Activated CD4-positive, CD25-positive, alpha-beta regulatory T cell treated with anti-CD3 and anti-CD28 coated beads, Interleukin-2, amount 50 U/mL, for 72 hours (primary cell): ENCODE measurements at places on chromosomes 11 and 22.

- peak; percentile 57 for DNase-seq
Measured at GRCh38 chr11:117818041-117818873, 6.3 kb downstream of the FXYD2 start.

DNA sequence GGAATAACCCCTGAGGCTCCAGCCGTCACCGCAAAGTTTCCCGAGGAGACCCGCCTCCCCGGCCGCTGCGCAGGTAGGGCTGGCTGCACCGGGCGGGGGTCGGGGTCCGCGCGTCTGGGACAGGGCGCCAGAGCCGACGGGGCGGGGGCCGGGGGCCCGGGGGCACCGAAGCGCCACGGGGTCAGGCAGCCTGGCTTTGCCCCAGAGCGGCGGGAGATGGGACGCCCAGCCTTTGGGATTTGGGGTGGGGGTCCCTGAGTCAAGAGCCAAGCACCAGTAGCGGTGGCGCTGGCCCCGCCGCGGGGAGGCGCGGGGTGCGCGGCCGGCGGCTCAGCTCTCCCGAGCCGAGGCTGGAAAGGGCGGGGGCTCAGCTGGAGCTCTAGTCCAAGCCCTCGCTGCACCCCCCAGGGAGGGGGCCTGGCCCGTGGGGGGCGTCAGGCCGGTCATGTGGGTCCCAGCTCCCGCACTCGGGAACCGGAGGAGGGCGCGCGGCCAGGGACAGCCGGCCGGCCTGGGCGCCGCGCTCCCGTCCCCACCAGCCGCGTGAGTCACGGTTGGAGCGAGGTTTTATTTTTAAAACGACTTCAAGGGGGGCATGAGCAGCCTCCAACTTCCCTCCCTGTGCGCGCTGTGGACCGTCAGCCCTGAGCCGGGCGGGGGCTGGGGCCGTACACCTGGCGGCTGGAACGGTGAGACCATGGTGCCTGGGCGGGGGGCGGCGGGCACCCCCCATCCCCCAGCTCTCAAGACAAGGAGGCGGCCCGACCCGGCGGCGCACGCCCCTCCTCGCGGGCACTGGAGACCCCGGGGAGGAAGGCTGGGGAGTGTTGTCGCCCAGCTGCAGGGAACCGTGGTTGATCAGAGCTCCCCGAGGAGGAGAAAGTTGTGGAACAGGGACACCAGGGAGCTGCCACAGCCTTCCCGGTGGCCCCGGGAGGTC lies 626 bp downstream of the FLRT1 start:
- DNase-seq, result no peak

- no peak for DNase-seq
Measured at GRCh38 chr22:32536352-32536751, 61.7 kb downstream of the FBXO7 start.

DNA sequence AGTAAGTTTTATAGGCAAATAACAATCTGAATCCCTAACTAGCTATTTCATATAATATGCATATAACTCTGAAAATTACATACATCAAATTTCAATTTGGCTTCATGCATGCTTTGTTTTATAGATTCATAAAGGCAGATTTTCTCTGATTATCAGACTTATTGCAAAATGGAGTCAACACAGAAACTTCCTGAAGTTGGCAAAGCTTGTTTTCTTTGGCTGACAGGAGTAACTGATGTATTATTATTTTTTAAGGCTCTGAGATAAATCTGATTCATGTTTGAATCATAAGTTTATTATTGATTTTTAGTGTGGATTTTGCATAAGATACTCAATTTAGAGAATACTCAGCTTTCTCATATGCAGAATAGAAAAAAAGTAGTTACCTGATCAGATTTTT lies 356.3 kb upstream of the CCDC90B start:
- DNase-seq, result no peak

DNA sequence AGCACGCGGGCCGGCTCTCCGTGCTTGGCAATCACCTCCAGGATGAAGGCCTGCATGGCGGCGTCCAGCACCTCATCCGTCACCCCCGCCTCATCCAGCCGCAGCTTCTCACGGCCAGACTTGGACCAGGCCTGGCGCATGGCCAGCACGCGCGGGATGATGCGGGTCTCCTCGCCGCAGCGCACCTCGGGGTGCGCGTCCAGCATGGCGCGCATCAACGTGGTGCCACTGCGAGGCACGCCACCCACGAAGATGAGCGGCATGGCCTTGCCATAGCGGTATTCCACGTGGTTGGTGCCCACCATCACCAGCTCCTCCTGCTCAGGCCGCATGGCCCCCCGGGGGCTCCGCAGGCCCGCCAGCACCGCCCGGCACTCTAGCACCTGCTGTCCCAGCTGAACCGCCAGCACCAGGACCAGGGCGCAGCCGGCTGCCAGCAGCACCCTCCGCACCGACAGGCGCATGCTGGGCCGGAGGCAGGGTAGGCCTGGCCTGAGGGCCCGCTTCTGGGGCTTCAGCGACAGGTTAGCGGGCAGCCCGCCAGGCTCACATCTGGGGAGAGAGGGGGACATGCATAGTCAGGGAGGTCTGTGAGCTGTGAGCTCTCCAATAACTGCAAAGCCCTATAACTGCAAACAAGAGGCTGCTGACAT lies 29.0 kb upstream of the TFIP11 start:
- no peak for DNase-seq

DNA sequence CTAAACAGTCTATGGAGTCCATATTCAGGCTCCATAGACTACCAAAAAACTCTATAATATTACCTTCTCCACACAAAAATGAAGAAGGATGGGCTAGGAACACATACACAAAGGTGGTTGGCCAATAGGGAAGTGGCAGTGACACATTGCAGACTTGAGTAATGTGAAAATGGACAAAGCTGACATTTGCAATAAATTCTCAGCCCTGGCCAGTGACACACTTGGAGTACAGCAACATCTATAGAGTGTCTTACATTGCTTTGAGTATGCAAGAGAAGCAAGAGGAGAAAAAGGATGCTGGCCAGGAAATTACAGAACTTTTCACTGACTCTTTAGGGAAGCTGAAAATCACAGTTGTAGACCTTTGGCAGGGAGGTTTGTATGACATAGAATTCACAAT lies 7.3 kb upstream of the OR52W1 start:
- no peak for DNase-seq

DNA sequence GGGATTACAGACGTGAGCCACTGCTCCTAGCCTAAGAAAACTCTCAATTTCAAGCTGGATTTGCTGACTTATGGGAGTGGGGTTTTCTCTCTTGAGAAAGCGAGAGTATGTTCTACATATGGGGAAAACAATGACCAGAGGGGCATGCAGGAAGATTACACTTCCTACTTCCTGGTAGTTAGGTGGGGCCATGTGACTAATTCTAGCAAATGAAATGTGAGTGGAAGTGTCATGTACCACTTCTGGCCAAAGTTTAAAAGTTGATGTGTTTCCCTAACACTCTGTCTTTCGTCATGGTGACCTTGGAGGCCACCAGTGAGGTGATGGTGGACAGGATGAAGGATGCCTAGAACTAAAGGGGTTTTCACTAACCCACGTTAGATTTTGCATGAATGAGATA lies 50.5 kb downstream of the PARVG start:
- DNase-seq, result no peak

- DNase-seq, result no peak
Measured at GRCh38 chr11:132901638-132902471, 630.4 kb downstream of the OPCML start.

DNA sequence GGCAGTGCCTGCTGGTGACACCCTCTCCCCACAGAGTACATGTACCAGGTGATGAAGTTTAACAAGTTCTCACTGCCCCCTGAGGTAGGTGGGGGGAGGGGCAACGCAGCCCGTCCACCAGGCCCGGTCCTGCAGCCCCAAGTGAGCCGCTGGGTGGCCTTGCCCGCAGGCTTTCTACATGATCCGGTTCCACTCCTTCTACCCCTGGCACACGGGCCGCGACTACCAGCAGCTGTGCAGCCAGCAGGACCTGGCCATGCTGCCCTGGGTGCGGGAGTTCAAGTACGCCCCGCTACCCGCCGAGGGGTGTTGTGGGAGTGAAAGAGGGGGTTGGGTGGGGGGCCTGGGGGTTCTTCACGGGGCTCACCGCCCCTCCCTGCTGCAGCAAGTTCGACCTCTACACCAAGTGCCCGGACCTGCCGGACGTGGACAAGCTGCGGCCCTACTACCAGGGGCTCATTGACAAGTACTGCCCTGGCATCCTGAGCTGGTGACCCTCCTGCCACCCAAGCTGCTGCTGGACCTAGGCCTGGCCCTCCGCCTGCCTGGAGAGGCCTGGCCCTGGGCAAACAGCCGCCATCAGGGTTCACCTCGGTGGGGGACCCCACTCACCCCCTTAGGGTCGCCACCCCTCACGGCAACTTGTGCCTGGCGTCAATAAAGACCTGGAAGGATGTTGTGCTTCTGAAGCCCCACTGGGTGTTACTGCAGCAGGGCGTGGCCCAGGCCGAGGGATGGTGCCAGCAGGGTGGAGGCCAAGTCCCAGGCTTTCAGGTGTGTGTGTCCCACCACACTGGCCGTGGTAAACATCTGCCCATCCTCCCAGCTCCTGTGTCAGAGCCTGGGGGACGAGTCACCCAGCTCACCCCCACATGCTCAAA lies 2.9 kb downstream of the MIOX start:
- DNase-seq, result no peak

DNA sequence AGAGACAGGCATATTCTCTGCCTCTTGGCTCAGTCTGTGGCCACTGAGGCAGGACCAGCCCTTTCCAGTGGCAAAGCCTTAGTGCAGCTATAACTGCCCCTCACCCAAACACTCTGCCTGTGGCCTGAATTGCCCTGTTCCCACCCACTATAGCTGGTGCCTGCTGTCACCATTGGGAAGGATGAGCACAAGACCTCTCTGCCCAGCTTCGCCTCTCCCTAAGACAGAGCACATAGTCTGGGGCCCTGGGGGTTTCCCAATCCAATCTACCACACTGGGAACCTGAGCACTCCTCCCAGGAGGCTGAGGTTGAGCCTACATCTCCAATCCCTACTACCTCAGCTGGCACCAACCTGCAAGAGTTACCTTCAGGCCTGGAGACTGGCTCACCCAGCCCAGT lies 670.4 kb downstream of the JRKL start:
- no peak for DNase-seq

DNA sequence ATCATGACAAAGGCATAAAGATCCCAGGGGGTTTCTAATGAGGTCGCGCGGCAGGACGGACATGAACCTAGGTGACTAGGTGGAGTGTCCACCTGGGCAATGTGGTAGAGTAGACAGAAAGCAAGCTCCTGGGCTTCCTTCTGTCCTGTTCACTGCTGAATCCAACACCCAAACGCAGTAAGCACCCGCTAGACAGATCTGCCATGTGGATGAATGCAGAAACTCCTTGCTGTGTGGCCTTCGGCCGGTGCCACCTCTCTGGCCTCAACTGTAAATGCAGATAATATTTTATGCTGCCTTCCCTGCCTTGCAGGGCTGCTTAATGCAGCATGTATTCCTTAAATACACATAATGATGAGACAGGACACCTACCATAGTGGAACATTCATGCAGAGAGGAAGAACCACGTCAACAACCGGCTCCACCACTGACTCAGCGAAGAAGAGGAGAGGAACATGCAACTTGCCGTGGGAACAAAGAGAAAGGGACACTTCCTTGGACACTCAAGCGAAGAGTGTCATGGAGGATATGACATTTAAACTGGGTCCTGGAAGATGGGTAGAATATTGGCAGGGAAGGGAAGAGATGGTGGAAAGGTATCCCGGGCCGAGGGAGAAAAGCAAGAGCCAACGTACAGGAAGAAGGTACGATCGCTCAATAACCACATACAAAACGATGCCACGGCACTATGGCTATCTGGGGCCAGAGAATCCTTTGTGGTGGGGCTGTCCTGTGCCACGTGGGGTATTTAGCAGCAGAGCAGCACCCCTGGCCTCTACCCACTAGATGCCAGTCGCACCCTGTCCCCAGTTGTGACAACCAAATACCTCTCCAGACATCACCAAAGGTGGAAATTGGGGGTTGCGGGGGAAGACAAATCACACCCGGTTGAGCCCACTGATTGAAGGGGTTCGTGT lies 30.8 kb downstream of the MYH9 start:
- no peak for DNase-seq

- no peak for DNase-seq
Measured at GRCh38 chr22:29269230-29269604, 1.1 kb downstream of the EWSR1 start.

GRCh38 chr11:128473636-128474035 lies 113.7 kb downstream of the ETS1 start:
- DNase-seq, result no peak

DNA sequence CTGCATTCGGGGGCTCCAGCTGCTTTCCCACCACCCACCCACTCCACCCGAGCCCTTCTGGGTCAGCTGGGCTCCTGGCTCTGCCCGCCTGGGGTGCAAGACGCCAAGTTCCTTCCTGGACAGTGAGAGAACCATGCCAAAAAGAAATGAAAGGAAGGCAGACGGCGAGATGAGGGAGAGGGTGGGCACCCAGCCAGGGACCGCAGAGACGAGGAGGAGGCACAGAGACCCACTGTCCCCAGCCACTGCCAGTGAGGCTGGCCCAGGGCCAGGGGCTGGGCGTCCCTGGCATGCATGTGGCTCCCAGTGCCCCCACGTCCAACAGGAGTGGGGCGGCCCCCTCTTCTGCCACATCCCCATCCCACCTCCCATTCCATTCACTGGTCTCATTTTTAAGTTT lies 10.8 kb upstream of the CD81 start:
- no peak for DNase-seq

DNA sequence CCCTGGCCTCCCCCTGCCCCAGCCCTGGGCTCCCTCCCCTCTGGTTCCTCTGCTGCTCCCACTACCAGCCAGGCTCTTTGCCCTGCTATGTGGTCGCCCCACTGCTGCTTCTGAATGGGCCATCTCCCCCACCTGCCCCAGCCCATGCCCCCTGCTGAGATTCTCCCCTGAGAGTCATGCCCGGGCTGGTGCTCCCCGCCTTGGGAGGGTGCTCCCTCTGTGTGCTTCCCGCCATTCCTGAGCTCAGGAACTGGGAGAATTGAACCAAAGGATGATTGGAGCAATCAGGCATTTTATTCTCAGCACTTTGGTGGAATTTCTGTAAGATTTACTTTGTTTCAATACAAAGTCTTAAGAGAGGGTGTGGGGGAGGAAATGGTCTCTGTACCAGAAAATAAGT lies 6.8 kb downstream of the APOBEC3D start:
- no peak for DNase-seq

GRCh38 chr11:77115181-77115611 lies 12.6 kb downstream of the OMP start:
- no peak for DNase-seq

- no peak for DNase-seq
Measured at GRCh38 chr11:63961608-63962412, 12.6 kb upstream of the COX8A start.

GRCh38 chr11:28289444-28289843 lies 181.3 kb downstream of the METTL15 start:
- DNase-seq, result no peak

GRCh38 chr11:46216765-46217089 lies 60.7 kb upstream of the CREB3L1 start:
- DNase-seq, result no peak
